ENCODE measurements at places on chromosomes 16 and 17.

DNA sequence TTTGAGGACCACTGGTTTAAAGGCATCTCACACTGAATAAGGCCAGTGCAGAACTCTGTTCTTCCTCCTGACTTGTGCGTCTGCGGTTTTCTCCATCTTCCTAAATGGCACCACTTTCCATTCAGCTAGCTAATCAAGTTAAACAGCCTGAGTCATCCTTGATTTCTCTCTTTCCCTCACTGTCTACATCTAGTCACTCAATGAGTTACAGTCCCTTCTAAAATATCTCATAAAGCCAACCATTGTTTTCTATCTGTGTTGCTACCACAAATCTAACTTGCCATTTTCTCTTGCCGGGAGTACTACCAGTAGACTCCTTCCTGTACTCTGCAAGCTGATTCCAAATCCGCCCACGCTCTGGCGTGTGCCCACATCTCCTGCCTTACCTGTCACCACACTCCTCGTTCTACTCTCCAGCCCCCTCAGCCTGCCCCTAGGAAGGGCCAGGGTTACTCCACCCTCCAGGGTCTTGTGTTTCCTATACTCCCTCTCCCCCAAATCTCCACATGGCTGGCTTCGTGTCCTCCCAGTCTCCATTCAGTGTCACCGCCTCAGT is 324.5 kb downstream of the SNX29 start:
- no peak for DNase-seq

GRCh38 chr17:44585315-44585714 is 28.0 kb downstream of the FZD2 start:
- no peak for DNase-seq

GRCh38 chr16:55706739-55707384 is 51.1 kb downstream of the SLC6A2 start:
- no peak for DNase-seq

DNA sequence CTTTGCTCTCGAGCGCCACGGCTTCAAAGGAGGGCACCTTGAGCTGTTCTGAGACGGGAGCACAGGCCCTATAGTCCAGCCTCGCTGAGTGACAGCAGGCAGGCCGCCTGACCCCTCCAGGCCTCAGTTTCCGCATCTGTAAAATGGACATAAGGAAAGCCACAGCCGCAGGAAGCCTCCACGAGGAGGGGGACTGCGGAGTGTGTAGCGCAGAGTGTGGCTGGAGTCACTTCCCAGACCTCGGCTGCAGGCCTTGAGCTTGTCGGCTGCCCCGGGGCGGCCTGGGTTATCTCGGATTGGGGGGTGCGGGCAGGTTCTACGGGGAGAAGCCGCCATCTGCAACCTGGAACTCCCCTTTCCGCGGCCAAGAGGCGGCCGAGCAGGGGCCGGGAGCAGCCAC is 40.8 kb downstream of the ZFPM1 start:
- no peak for DNase-seq

DNA sequence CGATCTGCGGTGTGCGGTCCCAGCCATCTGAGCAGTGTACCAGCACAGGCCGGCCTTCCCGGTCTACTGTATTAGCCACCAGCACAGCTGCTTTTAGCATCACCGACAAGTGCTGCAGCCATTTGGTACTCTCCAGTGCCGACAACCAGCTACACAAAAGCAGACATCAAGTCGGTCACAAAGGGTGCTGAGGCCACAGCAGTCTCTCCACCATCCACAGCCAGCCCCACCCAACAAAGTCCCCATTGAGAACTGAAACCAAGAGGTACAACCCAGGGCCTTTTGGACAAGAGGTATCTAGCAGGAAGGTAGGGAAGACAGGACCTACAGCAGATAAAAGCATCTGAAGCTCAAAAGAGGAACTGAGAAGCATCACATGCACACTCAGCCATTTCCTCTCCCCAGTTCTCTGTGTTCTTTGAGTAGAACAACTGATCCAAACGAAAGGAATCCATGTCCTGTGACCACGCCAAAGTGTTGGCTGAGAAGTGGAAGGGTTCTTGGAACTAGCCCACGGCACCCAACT is 9.5 kb downstream of the MTMR4 start:
- DNase-seq, result peak; percentile 71

DNA sequence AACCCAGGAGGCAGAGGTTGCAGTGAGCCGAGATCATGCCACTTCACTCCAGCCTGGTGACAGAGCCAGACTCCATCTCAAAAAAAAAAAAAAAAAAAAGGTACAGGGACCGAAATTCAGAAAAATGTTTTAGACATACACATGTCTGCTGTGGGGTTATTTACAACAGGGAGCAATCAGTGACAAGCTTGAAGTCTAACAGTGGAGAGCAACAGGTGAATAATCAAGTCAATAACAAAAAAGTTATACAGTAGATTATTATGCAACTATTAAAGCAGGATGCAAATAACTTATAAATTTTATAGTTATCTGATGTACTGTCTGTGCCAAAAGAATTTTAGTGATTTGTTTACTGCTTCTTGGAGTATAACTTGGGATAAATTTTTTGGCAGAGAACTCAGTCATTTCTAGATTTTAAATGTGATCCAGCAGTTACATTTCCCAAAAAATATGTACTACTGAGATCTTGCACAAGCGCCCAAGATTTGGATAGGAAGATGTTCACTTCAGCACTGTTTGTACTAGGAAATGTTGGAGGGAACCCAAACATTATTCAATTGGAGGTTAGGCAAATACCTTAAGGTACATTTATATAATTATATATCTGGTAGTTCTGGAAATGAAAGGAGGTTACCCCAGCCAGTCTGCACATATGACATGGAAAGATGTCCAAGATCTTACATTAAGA is 34.1 kb downstream of the EEF2K start:
- DNase-seq, result no peak

All from MV-4-11 (cell line).